ENCODE measurements at places on chromosomes 1 and 21. TPM values are rescaled to one million over a fixed set of nuclear protein-coding genes. Genes with fewer than 3 reads are reported as not detected.

The EFNA1 gene
- total RNA-seq, result 0.37 TPM

The PCSK9 gene
- 0.89 TPM for total RNA-seq

The TLR5 gene
- 0.14 TPM for total RNA-seq

The WDR64 gene
- not detected for total RNA-seq

The CELA2B gene
- not detected for total RNA-seq

The RNF186 gene
- total RNA-seq, result not detected

The GUCA2A gene
- total RNA-seq, result not detected

The PRKAA2 gene
- 0.89 TPM for total RNA-seq

The TDRD10 gene
- total RNA-seq, result not detected
